ENCODE measurements at places on chromosomes 1 and 21.

- no peak for DNase-seq
These were observed at the start of gene CLCA4 for GRCh38 chr1:86546787-86547221. TSS of gene CLCA4 (plus strand) at chr1:86547078. CDS start at chr1:86547120, 42 bp downstream.

- DNase-seq: no peak
These were observed 1144.1 kb upstream of the ADGRL2 start for GRCh38 chr1:80656641-80657040.

GRCh38 chr1:230851291-230851691 is 17.0 kb downstream of the C1orf198 start:
- DNase-seq: no peak

DNA sequence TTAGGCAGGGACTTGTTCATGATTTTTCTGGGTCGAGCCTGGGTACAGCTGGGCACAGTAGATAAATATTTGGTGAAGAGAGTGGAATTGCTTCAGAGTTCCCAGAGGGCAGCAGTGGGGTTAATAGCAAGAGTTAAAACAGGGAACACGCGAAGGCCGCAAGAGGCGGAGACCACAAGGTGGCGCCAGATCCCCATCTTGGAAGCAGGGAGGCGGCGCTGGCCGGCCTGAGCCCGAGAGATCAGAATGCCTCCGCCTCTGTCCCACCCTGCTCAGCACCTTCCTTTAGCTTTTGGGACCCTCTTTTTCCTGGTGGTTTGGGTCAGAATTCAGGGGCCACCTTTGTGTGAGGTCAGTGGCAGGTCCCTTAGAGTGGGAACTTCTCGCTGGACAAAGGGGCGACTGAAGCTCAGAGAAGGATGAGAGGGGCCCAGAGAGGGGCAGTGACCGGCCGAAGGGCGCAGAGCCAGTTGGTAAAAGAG is 6.5 kb upstream of the PADI2 start:
- peak; percentile 45 for DNase-seq

GRCh38 chr1:151458802-151459330 is 428 bp downstream of the POGZ start:
- peak; percentile 29 for DNase-seq

DNA sequence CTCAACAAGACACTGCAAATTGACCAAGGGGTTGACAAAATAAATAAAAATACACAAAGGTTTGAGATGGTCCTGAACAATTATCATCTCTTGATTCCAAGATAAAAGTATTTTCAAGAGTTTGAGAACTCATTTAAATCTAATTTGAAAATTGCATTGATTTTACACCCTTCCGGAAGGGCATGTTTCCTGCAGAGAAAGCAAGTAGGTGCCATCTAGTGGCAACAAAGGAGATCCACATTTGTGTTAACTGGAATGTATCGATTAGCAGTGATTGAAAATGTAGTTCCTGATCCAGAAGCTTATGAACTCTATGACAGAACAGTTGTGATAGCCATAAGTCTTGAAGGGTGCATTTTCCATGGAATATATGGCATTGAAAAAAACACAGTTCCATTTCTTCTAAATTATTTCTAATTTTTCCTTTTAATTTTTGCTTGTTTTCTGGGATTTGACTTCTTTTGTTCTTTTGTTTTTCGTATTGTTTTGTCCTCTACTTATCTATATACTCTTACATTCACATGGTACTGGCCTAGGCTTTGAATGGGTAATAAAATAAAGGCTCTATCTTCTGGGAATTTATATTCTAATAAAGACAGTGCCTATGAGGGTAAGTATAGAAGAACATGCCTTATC is 143.7 kb downstream of the DNM3 start:
- no peak for DNase-seq

GRCh38 chr1:71666609-71667008 is 585.8 kb upstream of the ZRANB2 start:
- DNase-seq: no peak

- no peak for DNase-seq
These were observed 28.8 kb downstream of the TFF3 start for GRCh38 chr21:42286416-42286815.

DNA sequence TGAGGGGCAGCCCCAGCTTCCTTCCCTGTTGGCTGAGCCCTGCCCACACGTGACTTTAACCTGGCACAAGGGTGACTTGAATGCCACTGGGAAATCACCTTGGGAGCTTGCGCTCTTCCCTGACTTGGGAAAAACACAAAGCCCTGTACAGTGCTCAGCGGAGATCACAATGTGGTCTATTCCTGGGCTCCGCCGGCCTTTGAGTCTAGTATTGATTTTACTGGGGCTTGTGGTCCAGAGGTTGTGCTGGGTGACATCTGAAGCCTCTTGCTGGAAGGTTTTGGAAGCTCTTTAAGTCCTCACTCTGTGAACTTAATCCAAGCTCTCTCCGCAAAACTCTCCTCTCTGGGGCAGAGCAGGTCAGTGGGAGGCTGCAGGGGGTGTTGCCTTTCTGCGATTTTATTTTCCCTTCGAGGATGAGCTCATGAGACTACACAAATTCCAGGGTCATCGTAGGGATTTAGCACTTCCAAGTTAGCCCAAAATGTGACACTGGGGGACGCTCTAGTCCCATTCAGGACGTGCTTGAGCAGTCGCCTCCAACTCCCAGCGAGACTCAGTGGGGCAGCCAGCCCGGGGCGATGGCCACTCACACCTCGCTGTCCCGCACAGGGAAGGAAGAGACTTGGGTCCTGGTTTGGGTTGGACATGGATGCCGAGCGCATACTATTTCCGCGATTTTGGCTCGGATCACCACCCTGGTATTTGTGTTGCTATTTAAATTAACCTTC is 291.9 kb upstream of the AJAP1 start:
- no peak for DNase-seq

DNA sequence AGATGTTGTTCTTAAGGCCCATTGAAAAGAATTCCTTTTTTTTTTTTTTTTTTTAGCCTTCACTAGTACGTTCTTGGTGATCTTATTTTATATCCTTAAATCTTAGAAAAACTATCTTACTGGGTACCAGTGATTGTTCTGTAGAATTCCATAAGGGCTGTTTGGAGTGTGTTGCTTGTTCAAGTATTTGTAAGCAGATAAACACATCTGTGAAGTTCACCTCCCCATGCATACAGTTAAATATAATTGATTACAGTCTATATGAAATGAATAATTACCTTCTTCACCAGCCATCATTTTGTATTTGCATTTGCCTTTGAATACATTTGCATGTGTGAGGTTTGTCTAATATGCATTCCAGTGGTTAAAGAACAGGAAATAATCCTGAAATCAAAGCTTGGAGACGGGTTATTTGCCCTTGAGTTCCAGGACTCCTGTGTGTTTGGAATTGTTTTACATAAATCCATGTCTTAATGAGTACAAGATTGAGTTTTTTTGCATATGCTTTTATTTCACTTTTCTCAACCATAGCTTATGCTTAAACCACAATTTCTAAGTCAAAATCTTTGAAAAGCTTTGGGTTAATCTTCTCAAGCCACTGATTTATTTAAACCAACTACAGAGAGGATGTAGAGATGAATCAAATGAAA is 73.1 kb downstream of the VPS13D start:
- no peak for DNase-seq

DNA sequence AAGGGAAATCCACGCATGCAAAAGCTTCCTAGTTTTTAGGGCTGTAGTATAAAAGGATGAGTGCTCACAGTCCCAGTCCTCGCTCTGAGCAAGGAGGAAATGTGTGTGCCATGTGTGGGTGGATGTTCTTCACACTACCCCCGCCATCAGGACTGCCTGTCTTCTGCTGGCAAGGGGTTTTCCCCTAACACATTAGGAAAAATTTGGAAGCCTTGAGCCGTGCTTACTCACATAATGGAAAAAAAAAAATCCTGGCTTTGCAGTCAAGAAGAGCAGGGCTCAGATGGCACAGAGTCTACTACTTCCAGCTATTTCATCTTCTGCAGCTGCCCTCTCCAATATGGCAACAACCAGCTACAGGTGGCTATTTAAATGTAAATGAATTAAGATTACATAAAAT is 363.1 kb downstream of the PLPP3 start:
- no peak for DNase-seq

DNA sequence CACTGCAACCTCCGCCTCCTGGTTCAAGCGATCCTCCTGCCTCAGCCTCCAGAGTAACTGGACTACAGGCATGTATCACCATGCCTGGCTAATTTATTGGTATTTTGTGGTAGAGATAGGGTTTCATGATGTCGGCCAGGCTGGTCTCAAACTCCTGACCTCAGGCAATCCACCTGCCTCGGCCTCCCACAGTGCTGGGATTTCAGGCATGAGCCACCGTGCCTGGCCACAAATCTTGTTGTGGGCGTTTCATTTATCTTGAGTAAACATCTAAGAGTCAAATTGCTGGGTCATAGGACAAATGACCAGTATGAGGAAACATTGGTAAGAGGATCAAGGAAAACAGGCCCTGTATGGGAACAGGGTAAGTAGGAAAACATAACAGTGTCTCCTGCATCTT is 17.9 kb downstream of the TMEM200B start:
- no peak for DNase-seq

DNA sequence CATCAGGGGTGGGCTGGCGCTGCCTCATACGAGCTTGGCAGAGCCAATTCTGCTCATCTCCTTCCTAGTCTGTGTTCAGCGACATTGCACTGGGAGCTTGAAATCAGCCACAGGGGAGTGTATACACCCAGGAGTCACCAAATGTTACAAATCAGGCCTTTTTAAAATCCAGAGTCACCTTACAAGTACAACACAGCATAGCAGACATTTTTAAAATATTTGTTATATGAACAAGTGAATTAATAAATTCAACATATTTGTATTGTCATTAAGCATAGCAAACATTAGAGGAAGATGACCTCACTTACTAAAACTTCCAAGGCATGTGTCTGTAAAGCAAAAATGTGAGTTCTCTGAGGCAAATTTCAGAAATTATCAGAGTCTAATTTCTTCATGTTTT is 210.0 kb downstream of the HLX start:
- DNase-seq: no peak

DNA sequence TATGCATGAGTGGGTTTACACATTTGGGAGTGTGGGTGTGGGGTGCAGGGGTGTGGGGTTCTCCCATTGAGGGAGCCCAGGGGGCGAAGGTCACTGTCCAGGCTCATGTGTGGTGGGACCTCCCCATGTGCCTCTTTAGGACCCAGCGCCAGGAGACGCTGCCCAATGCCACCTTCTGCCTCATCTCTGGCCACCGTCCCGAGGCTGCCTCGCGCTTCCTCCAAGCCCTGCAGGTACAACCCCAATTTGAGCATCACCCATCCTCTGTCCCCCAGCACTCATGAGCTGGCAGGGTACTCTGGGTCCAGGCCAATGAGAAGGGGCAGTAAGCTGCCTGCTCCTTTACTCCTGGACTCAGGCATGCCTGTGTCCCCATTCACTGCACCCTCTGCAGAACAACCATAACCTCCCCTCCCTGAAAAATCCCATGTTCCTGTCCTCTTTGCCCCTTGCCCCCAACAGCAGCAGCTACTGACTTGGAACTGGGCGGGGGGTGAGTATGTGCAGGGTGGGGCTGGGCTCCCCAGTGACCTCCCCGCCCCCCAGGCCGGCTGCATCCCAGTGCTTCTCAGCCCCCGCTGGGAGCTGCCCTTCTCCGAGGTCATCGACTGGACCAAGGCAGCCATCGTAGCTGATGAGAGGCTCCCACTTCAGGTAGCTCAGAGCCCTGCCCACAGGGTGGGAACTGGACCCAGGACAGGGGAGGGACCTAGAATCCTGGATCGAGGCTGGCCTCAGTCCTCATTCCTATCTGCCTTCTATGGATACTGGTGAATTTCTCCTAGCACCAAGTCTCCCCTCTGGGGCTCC is 7.7 kb downstream of the EXTL1 start:
- DNase-seq: no peak

- DNase-seq: no peak
These were observed 23.3 kb downstream of the TOMM20 start for GRCh38 chr1:235105051-235106043.

DNA sequence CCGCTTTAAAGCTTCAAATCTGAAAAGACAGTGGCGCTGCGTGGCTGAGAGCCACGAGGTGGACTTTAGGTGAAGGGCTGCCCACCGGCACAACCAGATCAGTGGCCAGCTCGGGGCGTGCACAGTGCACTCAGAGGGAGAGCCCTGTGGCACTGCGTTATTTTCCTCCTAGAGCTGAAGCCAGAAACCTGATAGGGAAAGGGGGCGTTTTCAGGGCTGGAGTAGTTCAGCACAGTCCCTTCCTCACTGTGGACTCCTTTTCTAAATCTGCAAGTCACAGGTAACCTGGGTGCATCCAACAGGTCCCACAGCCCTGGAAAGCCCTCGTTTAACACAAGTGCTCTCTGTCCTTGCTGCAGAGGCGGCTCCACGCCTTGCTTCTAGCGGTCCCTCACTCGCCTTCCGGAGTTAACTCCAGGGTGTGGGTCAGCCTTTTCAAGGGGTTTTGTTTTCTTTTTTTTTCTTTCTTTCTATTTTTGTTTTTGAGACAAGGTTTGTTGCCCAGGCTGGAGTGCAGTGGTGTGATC is 81.2 kb downstream of the GALNT2 start:
- DNase-seq: no peak

- no peak for DNase-seq
These were observed 104.9 kb downstream of the DUSP10 start for GRCh38 chr1:221636967-221637366.

- DNase-seq: no peak
These were observed 14.9 kb downstream of the PDIK1L start for GRCh38 chr1:26126321-26127084.

DNA sequence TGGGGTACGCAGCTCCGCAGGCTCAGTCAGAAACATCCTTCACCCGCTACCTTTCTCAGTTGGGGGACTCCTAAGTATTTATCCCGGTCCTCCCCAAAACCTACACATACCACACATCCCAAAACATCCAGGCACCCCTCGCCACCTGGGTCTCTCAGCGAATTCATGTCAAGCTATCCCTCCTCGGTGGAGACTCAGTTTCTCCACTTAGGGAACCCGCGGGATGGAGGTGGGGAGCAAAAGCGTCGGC is 1.3 kb upstream of the ZBTB7B start:
- no peak for DNase-seq

DNA sequence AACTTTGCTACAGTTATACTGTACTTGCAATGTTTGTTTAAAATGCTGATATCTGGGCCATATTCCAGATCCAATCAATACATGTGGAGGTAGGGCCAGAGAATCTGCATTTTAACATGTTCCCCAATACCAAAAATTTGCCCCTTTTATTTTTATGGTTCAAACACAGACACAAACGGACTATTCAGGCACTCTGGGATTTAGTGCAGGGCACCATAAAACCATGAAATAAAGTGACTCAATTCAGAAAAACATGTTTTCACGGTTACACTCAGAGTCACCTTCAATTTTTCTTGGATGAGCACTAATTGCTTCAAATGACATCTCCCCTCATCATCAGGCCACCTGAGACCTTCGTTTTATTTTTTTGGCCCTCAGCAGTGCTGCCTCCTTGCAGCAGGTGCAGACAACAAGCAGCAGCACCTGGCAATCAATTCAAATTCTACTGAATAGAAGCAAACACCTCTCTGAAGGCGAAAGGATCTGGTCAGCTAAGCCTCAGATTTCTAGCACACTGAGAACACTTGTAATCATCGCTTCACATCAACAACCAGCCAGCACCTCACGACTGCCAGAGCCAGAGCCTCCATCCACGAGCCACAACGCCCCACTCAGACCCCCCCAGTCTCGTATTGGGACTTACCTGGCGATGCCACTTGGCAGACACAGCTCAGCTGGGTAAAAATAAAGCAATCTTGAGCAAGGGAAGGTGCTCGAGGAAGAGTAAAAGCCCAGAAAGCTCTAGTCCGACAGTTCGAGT is 1.1 kb downstream of the ERO1B start:
- DNase-seq: no peak
